Cerebellar nuclear complex (tissue), 1 donor: ENCODE measurements at places on chromosomes 2 and 18.

DNA sequence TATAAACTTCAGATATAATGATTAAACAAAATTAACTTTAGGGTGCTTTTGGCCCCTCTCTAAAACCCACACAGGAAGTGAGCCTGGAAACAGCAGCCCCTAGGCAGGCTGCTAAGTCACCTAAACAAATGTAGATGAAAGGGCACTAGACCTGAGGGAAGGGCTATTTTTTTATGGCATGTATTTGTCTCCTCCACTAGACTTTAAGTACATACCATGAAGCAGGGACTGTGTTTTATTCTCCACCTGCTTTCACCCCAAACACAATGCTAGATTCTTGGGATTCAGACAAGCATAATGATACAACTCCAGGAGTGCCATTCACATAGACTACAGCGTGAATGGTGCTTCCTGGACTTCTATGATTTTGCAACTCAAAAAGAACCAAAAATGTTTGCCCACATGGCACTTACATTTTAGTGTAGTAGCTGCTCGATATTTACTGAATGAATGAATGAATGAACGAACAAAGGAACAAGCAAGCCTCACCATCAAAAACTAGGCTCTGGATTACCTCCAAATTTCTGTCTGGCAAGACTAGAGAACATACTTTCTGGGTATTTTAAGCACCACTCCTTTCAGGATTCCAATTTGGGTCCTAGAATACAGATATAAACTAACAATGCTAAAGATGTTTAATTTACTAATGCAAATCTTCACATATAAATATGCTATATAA, 10.1 kb downstream of the ATAD2B start:
- no peak for DNase-seq

DNA sequence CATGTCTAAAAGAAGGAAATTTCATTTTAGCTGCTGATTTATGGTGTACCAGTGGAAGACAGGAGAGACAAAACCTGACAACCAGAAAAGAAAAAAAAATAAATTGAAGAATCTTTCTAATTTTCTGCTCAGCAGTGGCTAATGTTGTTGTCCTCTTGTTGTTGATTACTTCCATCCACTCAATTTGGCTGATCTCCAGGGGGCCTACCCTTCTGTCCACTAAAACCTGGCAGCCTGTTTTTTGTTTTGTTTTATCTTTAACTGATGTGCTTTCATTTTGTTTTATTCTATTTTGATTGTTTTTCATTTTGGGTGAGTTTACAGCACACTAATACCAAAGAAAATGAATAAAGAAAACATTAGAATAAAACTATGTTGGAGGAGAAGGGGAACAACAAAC, 27.4 kb downstream of the TFPI start:
- no peak for DNase-seq

GRCh38 chr2:145749556-145749955, 1229.6 kb upstream of the ZEB2 start:
- DNase-seq: no peak

DNA sequence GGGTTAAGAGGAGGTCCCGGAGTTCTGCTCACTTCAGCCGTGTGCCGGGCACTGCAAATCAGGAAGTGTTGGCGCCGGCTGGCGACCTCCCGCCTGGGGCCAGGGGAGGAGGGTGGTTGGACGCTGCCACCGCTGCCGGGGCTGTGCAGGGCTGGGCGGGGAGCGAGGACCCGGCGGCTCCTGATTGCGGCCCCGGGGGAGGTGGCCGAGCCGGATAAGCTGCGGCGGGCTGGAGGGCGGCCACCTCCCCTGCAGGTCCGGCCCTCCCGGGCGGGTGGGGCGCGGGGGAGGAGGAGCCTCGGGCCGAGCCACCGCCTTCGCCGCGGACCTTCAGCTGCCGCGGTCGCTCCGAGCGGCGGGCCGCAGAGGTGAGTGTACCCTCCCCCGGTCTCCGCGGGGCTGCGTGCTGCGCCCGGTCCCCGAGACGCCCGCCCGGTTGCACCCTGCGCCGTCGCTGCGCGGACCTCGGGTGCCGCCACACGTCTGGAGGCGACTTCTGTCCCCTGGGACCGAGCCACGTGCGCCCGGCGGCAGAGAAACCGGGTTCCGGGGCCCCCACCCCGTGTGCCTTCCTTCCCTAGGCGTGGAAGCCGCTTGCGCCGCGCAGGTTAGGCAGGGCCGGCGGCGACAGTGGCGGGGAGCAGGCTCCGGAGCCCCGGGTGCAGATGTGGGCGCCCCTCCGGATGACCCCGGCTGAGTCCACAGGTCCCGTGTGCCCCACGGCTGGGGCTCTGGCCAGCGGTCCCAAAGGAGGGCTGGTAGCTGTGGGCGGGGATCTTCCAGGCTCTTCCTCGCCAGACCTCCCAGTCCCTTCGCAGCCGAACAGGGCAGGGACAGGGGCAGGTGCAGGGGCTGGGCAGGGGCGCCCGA, at the start of gene STEAP3:
Gene STEAP3, plus strand, starts transcription at position 314 of the 870 bp plus-strand sequence. CDS start 7,179 bp downstream, outside the sequence.
- DNase-seq: no peak

- no peak for DNase-seq
These were observed 252.4 kb upstream of the ZNF521 start for GRCh38 chr18:25604196-25604893.

GRCh38 chr2:74474899-74475298, 2.4 kb upstream of the MRPL53 start:
- no peak for DNase-seq

- DNase-seq: no peak
These were observed 2.3 kb downstream of the KIF5C start for GRCh38 chr2:148877403-148877740.

DNA sequence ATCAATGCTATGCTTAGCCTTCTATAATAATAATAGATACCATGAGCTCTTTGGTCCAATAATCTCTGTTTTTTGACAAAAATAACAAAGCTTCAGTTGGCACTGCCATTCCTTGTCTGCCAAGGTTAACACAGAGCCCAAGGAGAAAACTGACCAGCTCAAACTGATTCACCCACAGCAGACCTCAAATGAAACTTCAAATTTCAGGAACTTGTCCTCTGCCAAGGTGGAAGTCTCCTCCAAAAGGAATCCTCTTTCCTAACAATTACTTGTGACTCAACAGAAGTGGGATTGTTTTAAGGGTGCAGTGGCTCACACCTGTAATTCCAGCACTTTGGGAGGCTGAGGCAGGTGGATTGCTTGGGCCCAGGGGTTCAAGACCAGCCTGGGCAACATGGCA, 12.1 kb downstream of the AAK1 start:
- no peak for DNase-seq

- DNase-seq: no peak
These were observed 335.5 kb upstream of the NT5C1B start for GRCh38 chr2:18924886-18925285.
